ENCODE measurements at places on chromosomes 3 and 15. TPM values are rescaled to one million over a fixed set of nuclear protein-coding genes. Genes with fewer than 3 reads are reported as not detected.

DNA sequence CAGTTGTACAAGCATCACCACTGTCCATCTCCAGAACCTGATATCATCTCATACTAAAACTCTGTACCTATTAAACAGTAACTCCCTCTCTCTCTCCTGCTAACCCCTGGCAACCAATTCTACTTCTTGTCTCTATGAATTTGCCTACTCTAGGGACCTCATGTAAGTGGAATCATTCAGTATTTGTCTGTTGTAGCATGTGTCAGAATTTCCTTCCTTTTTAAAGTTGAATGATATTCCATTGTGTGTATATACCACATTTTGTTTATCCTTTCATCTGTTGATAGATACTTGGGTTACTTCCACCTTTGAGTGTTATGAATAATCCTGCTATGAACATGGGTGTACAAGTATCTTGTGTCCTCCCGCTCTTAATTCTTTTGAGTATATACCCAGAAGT lies 16.6 kb downstream of the ZNF592 start:
- peak; percentile 90 for DNase-seq

GRCh38 chr3:10693457-10693856 lies 122.6 kb upstream of the SLC6A11 start:
- DNase-seq, result peak; percentile 12

The ADPRH gene
- 6.5 TPM for total RNA-seq

The CRBN gene
- total RNA-seq, result 48.6 TPM

DNA sequence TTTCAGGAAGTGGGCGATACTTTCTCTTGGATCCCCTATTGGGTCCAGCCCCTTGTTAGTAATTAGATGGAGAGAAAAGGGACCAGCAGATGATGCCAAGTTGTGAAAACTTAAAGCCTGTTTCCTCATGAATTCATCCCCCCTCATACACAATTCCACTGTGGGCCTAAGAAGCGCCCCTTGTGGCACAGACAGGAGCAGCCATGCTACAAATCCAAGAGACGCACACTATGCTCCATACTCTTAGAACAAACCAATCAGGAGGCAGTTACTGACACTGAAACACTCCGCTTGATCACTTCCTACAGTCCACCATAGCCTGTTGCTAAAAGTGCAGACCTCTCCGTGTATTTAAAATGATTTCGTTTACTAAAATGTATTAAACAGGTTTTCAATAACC lies 111.3 kb upstream of the ARRDC4 start:
- no peak for DNase-seq

DNA sequence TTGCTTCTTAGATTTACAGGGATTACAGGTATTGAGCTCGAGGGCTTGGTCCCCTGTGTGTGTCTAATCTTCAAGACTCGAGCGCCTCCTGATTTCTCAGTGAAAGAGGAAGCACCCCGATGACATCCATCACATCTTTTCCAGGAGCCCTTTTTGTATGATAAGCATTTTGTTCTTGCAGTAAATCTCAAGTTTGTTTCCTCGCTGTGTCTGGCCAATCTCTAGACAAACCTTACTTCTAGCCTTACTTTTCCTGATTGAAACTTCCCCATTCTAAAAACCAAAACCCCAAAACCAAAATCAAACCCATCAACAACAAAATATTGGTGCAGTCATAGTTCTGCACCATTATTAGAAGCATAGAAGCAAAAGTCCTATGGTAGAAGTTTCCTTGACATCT lies 286.0 kb downstream of the NFKBIZ start:
- no peak for DNase-seq

- peak; percentile 42 for DNase-seq
Measured at GRCh38 chr3:36792342-36792741, 28.0 kb upstream of the DCLK3 start.

GRCh38 chr15:96072821-96073220 lies 257.7 kb upstream of the NR2F2 start:
- no peak for DNase-seq

DNA sequence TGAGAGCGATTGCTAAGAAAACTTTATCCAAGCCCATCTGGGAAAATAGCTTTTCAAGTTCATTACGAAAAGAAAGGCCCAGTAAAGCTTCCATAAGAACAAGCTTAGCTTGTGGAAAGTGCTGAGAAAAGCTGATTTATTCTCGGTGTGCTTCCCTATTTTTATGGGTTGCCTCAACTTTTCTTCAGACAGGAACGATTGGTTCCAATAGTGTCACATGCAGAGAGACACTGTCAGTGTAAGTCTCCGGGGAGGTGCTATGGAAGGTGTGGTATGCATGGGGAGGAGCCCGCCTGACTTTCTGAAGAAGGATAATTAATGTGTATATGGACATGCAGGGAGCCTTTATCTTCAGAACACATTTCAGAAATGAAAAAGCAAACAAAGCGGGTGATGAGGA lies 177.2 kb downstream of the SSR3 start:
- no peak for DNase-seq

Data from lung microvascular endothelial cell (primary cell).